ENCODE measurements at places on chromosomes 3 and 15. TPM values are rescaled to one million over a fixed set of nuclear protein-coding genes. Genes with fewer than 3 reads are reported as not detected.
A peak's percentile ranks its signal among the peaks of the same experiment; 100 is the strongest.

Gene PLA2G4E
- total RNA-seq: not detected

Gene TMEM39A
- 40.2 TPM for total RNA-seq

DNA sequence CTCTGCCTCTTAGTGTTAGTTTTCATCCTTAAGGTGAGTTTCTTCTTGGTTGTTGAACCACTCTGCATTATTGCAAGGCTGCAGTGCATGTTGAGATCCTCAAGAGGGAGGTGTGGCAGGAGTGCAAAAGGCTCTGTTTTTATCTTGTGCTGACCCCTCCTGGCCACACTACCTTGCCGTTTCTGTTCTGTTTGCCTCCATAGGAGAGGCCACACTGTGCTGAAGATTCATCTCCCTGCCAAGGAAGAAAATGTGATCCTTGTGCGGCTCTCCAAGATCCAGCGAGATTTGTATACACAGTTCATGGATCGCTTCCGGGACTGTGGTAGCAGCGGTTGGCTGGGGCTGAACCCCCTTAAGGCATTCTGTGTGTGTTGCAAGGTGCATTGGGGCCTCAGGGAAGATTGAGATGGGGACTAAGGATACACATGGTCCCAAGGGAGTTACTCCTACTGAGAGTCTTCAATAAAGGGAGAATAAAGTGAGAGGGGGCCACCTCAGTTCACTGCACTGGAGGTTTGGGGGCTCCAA, 33.0 kb upstream of the TEX264 start:
- peak; percentile 73 for DNase-seq

GRCh38 chr3:175200391-175201095, 341.4 kb downstream of the NAALADL2 start:
- no peak for DNase-seq

- DNase-seq: no peak
These were observed 70.3 kb downstream of the SENP2 start for GRCh38 chr3:185656321-185656840.

Gene CGNL1
- total RNA-seq: 2.2 TPM

DNA sequence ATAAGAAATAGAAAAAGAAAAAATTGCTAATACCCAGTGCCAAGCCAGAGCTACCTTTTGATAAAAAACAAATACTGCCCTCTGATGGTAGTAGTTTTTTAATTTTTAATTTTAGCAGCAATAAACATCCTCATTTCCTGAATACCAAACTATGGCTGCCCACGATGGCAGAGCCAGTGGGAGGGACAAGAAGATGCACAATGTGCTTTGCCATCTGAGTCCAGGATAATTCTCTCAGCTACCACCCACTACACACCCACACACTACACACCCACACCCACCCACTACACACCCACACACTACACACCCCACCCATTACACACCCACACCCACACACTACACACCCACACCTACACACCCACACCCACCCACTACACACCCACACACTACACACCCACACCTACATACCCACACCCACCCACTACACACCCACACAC, 17.8 kb downstream of the CEP19 start:
- DNase-seq: no peak

DNA sequence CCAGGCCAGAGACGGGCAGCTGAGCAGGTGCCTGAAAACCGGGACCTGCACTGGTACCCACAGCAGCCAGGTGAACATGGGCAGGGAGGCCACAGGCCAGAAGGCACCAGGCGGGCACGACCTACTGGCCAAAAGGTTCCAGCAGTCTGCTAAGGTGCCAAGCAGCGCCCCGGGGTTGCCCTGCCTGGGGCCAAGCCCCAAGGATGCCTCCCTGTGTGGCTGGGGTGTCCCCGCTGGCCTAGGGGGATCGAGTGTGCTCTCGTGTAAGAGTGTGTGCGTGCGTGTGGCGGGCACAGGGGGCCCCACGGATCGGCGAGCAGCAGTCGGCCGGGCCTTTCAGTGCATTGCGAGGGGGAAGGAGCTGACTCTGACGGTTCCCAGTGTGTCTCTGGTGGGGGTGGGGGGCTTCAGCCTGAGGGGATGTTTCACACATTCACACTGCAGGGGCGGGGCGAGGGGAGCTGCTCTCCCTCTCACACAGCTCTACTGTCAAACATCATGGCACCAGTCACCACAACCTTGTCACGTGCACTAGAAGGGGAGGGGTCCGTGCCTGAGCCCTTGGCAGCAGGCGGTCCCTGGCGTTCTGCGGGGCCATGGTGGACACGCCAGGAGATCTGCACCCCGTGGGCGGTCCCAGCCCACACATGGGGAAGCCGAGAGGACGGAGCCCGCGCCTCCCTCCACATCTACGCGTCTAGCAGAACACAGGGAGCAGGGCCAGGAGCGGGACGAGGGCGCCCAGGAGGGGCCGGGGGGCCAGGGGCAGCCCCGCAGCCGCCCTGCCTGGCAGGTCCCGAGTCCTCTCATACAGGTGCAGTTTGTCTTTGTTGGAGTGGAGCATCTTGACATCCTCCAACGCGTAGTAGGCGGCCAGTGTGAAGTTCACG, 44.5 kb downstream of the RGMA start:
- no peak for DNase-seq

- no peak for DNase-seq
These were observed 280.4 kb downstream of the CD47 start for GRCh38 chr3:107810171-107811071.

Gene GRM7
- not detected for total RNA-seq

DNA sequence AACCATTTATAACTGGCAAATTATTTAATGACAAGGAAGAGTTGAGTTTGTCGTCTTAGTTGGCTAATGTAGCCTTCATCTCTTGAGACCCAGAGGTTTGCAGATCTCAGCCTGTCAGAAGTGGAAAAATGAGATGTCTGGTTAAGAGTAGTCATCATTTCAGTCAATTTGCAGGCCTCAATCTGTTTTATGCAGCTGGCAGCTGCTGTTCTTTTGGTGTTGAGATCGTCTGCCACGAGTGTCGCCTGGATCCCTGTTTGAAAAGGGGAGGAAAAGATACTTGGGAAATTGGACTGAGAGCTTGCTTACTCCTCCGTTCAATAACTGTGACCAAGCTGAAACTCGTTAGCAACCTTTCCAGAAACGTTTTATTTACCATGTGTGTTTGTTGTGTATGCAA, 2.3 kb downstream of the PHLDB2 start:
- no peak for DNase-seq

Gene CCR5
- total RNA-seq: not detected

DNA sequence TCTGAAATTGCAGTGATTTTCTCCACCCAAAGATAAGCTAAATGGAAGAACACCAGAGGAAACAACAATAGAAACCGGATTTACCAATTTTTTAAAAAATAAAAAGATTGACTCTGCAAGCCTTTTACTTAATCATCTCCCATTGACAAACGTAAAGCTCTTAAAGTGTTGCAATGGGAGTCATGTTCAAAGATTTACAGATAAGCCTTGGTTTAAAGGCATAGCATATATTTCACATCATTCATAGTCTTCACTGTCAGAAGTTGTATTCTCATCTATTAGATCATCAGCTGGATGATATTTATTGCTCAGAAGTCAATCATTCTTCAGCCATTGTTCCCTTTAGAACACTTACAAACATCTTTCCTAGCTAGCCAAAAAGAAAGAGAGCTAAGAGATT, 397.6 kb downstream of the GBE1 start:
- DNase-seq: no peak

GRCh38 chr3:197795200-197795599, 4.1 kb downstream of the LRCH3 start:
- no peak for DNase-seq

Gene GOLGA6L4
- total RNA-seq: 3.2 TPM

DNA sequence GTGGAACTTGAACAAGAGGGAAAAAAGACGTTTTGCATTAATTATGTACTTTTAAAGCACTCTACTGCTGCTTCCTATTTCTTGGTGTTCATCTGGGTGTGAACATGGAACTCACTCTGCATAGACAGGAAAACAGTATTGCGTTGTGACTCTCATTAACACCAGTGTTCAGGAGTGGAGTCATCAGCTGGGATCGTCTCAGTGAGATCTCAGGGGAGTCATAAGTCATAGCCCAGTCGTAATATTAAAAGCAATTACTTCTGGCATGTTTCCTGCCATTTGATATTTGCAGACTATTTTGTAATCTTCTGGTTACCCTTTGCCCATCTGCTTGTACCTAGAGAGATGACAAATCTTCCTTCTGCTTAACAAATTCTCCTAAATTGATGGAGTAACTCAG, 462.0 kb upstream of the ATP11B start:
- no peak for DNase-seq

- DNase-seq: no peak
These were observed 702.2 kb downstream of the MECOM start for GRCh38 chr3:168961271-168961670.

GRCh38 chr3:143731776-143732175, 116.5 kb downstream of the SLC9A9 start:
- DNase-seq: no peak

DNA sequence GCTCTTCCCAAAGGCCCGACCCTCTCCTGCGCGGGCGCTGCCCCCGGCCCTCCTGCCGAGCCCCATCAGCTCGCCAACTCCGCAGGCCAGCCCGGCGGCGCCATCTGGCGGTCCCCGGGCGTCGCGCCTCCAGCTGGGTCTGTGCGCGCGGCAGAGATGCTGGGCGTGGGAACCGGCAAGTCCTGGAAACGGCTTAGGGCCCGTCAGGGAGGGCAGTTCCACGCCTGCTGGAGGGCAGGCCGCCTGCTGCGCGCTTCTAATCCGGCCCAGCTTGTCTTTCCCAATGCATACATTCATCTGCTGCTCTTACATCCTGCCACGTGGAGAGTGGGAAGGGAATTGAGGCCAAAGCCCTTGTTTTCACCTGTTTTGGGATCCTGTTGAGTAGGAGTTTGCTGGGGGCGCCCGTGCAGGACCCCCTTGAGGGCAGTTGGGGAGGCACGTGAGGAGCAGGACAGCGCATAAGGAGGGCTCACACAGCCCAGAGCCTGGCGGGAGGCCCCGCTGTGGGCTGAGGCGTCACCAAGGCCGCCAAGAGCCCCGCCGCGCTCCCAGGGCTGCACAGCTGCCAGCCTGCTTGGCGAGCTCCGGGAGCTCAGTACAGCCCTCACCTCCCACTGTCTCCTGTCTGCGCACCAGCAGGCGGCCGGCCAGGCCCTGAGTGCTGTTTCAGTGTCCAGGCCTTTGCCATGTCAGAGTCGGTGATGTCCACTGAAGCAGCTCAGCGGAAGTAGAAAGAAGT, 165.6 kb downstream of the NSMCE3 start:
- peak; percentile 33 for DNase-seq

- no peak for DNase-seq
These were observed 459.0 kb upstream of the DPH6 start for GRCh38 chr15:36004891-36005490.

DNA sequence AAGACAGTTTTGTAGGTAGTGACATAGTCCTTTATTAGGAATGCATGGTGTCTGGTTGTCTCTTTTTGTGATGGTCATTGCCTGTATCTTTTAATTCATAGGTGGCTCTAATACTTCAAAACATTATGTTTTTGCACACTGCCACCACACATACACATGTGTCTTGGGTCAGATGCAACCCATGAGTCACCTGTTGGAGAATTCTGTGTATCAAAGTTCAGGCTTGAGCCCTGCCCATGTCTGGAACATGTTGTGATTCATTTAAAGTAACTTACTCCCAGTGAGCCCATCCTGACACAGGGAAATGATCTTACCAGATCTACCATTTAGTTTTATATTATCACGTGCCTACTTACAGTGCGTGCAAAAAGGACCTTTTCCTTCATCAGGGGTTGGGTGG, 142.7 kb downstream of the GHSR start:
- no peak for DNase-seq

DNA sequence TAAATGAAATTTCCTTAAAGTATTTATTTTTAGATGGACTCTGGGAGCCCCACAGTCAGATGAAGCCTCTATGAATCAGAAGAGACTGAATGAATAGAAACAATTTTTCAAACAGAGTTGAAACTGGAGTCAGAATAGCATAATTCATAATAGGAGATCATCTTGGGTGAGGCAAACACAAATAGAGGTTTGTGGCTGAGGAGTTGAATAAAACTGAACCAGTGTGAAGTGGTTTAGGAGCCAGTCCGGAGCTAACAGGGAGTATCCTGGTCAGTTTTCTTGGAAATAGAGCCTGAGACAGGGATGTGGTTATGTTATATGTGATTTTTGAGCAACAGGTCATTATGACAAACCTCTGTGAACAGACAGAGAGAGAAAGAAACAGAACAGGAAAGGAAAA, 39.2 kb downstream of the SAMMSON start:
- no peak for DNase-seq

DNA sequence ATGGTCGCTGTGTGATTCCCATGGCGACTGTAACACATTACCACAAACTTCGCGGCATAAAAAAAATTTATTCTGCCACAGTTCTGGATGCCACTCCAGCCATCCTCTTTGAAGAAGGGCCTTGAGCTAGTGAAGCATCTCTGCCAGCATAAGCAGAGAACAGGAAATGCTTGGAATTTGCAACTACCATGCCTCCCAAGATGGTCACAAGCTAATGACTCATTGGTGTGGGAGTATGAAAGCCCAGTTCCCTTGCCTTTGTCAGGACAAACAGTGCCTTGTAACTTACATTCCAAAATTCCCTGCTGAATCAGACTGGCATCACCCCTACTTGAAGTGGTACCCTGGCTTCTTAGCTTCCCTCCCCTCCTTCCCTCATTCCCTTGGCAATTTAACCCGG, 129.7 kb downstream of the PROS1 start:
- DNase-seq: peak; percentile 16

Gene KNG1
- 0.25 TPM for total RNA-seq

GRCh38 chr3:98917608-98918007, 16.1 kb upstream of the DCBLD2 start:
- DNase-seq: no peak

GRCh38 chr15:66692808-66693596, 9.0 kb upstream of the SMAD6 start:
- DNase-seq: no peak

DNA sequence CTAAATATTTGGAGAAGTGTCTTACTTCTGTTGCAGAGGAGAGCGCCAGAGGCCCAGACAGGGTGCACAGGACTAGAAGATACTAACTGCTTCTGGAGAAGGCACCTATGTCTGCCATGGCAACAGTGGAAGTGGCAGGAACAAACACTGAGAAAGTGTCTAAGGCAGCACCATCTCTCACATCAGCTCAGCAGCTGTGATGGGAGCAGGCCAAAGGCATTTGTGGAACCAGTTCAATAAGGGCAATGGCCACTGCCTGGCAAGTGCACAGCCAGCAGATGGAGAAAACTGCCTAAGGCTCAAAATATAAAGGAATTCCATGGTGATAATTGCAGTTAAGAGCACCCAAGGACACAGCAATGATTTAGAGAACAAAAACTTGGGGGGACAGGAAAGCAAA, 563.0 kb upstream of the CCDC54 start:
- DNase-seq: no peak

DNA sequence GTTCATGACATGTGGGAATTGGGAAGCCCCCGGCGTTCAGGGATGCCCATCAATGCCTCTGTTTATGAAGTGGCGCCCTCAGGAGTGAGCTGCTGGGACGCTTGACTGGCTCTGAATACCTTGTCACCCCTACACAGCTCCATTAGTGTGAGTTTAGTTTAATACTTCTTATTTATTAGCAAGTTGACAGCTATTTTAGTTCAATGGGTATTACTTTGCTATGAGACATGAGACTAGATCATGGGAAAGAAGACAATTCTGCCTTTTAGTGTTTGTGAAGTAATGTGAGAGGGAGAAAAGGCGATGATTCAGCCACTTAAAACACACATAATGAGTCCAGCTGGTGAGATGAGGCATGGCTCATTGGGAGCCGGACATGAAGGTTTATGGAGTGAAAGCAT, 678.5 kb downstream of the NR2F2 start:
- no peak for DNase-seq

Gene RAD18
- 28.7 TPM for total RNA-seq

Gene AP3B2
- total RNA-seq: 0.07 TPM

Gene ARPP21
- total RNA-seq: not detected

All from HCT116 (cell line).